ENCODE measurements at places on chromosomes 13 and 19.

GRCh38 chr13:109892101-109892500, 105.7 kb upstream of the IRS2 start:
- DNase-seq, result no peak

- DNase-seq, result no peak
These were observed 151.4 kb downstream of the PDS5B start for GRCh38 chr13:32737679-32738078.

DNA sequence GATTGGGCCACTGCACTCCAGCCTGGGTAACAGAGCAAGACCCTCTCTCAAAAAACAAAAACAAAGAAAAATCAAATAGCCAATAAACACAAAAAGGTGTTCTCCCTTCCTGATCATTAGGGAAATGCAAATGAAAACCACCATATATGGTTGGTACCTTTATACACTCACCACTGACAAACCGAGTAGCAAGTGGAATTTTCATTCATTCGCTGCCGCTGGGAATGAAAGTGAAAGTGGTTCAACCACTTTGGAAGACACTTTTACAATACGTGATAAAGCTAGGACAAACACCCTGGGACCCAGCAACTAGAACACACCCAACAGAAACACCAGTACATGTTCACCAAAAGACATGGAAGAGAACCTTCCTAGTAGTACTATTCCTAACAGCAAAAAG, 21.0 kb downstream of the GRIK5 start:
- no peak for DNase-seq

- no peak for DNase-seq
These were observed 932.3 kb downstream of the EFNB2 start for GRCh38 chr13:105602956-105603670.

- DNase-seq, result no peak
These were observed 36.1 kb downstream of the MTUS2 start for GRCh38 chr13:28856287-28856686.

DNA sequence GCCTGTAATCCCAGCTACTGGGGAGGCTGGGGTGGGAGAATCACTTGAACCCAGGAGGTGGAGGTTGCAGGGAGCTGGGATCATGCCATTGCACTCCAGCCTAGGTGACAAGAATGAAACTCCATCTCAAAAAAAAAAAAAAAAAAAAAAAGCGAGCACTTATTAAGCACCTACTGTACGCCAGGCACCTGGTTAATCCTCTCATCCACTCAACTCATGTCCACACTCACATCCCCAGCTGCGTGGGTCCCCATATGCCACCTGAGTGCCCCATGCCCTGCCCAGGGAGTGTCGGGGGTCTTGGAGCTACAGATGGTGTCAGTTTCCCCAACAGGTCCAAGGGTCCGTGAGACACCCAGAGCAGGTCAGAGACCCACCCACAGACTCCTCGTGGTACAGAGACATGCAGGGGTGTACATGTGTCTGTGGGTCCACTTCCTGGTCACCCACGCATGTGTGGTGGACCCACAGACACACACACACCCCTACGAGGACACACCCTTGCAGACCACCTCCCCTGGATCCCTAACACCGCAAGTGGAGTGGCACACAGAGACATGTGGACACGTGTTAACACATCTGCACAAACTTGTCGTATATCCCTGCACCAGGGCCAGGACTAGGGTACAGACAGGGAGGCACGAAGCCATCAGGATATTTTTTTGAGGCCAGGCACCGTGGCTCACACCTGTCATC, 3.5 kb downstream of the INSL3 start:
- DNase-seq, result no peak

GRCh38 chr13:97171136-97171535, 51.0 kb upstream of the MBNL2 start:
- no peak for DNase-seq

- DNase-seq, result no peak
These were observed 290.1 kb downstream of the HS6ST3 start for GRCh38 chr13:96379967-96380366.
